ENCODE measurements at places on chromosomes 12 and 14. TPM values are rescaled to one million over a fixed set of nuclear protein-coding genes. Genes with fewer than 3 reads are reported as not detected.
A peak's percentile ranks its signal among the peaks of the same experiment; 100 is the strongest.

DNA sequence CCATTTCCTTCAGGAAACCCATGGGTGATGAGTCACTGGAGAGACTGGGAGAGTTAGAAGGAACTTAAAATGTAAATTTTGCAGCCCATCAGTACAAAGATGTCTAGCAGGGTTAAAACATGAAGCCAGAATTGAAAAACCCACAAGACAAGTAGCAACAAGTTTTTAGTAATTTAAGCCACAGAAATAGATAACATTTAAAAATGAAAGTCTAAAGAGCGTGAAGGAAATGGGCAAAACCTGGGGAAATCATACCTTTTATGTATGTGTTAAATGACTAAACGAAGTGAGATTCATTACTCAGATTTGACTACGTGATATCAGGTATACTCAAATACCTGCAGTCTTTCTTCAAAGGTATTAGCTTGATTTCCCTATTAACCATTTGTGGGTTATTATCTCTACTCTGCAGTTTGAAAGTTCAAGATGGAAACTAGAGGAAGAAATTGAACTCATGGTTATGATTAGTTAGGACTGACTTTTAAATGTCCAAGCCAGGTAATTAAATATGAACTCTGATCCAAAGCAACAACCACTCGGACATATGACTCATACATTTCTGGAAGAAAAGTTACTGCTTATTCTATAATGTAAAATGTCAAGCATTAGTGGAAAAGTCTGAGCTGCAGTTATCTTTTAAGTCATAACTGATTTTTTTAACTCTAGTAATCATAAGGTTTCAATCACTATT is 84.1 kb downstream of the ITPR2 start:
- DNase-seq: no peak

The PSMB5 gene
- 99.7 TPM for total RNA-seq

DNA sequence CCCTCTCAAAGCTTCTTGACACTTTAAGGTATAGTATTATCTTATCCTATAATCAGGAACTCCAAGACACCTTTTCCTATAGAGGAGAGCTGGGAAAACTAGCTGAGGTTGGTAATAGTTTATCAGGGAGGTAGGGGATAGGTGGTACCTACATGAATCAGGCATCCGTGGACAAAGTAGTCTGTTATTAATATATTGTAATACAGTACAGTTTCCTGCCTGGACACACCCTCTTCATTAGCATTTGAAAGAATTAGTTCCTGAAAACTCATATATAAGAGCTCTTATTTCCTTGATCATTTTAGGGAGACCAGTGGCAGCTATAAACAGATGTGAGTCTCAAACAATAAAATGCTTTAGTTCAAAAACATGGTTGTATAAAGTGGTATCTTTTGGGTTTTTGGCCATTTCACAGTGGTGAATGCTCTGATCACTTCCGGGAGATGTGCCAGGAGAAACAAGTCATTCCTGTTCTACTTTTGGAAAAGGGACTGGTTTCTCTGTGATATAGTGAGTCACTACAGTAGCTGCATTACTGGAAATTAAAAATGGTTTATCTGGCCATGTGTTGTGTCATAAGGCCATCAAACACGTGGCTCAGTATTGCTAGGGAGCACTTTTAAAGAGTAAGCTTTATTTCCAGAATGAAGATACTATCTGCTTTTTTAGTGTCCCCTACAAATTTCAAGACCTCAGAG is 98.1 kb downstream of the KLRB1 start:
- DNase-seq: no peak

- DNase-seq: no peak
Measured at GRCh38 chr14:33413381-33413780, 474.7 kb downstream of the NPAS3 start.

GRCh38 chr12:92602476-92602875 is 100.3 kb upstream of the PLEKHG7 start:
- DNase-seq: no peak

The SPIC gene
- total RNA-seq: not detected

DNA sequence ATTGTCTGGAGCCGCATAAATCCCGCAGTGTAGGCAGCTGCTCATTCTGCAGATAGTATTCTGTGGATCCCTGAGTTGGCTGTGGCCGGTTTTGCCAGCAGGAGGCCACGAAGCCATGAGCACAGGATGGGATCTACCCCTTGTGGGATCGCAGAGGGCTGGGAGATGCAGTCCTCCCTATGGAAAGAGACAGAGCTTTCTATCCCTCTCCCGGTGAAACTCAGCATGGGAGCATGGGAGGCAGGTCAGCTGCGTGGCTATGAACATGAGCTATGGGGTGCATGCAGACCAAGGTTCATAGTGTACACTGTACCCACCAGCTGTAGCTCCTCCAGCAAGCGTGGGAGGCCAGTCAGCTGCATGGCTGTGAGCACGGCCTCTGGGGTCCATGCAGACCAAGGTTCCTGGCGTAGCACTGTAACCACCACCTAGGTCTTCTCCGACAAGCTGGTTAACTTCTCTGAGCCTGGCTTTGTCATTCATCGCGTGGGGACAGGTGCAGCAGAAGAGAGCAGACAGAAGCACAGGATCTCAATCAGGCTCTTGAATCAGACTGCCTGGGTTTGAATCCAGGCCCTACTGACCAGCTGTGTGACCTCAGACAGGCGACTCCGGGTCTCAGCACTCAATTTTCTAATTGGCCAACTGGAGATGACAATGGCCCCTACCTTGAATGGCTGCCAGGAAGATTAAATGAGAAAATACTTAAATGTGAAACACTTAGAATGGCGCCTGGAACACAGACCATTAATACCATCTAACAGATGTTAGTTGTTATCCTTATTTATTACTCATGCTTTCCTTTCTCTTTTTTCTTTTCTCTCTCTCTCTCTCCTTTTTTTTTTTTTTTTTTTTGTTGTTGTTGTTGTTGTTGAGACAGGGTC is 6.0 kb downstream of the BDKRB1 start:
- no peak for DNase-seq

DNA sequence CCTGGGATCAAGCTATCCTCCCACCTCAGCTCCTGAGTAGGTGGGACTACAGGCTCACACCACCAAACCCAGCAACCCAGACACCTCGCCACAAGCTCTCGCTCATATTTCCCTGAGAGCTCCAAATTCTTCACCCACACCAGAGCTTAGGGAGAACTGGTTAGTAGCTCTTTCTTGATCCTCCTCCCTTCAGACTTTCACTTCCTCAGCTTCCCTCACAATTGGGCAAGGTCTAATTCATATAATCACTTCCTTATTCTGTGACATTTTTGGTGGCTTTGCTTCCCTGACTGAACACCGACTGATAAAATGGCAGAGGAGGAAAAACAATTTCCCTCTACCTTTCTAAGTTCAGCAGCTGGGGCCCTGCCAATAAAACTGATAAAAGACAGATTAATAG is 88.5 kb downstream of the GXYLT1 start:
- no peak for DNase-seq

GRCh38 chr12:63995512-63995911 is 151.0 kb downstream of the SRGAP1 start:
- no peak for DNase-seq

DNA sequence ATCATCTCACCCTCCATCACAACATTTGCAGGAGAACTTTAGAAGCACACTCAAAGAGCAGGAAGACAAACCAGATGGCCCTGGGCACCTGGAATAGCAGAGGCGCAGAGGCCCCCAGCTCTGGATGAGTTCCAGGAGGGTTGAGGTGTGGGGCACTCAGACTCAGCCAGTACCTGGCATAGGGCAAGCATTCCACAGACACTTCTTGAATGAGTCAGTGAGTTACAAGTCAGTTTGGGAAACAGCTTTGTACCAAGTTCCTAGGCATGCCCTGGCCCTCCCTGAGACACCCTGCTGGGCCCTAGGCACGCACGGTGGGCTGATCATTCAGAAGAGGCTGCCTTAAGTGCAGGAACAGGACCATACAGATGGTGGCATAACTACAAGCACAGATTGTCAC is 54.3 kb downstream of the MAP3K9 start:
- no peak for DNase-seq

The CELA1 gene
- not detected for total RNA-seq

DNA sequence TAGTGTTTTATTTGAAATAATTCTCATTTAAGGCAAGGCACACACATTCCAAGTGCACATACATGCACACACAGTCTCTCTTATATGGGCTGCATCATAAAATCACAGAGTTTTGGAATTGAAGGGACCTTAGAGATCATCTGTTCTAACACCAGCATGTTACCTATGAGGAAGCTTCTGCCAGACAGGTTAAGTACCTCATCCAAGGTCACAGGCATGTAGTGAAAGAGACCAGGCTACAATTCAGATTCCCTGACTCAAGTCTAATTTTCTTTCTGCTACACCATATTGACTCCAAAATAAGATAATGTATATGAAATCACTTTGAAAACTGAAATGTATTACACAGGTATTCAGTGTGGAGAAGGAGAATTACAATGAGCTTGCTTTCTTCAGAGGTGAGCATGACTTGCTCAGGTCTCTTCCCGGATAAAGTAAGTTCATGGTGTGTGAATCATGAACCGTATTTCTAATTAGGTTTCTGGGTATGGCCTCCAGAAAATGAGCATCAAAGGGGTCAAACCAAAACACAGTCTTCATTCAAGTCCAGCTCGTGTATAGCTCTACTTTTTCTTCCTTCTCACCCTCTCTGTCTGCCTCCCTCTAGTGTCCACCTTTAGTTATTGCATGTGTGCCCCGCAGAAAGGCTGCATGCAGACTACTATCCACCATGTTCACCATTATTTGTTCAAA is 411.9 kb downstream of the FUT8 start:
- peak; percentile 68 for DNase-seq

DNA sequence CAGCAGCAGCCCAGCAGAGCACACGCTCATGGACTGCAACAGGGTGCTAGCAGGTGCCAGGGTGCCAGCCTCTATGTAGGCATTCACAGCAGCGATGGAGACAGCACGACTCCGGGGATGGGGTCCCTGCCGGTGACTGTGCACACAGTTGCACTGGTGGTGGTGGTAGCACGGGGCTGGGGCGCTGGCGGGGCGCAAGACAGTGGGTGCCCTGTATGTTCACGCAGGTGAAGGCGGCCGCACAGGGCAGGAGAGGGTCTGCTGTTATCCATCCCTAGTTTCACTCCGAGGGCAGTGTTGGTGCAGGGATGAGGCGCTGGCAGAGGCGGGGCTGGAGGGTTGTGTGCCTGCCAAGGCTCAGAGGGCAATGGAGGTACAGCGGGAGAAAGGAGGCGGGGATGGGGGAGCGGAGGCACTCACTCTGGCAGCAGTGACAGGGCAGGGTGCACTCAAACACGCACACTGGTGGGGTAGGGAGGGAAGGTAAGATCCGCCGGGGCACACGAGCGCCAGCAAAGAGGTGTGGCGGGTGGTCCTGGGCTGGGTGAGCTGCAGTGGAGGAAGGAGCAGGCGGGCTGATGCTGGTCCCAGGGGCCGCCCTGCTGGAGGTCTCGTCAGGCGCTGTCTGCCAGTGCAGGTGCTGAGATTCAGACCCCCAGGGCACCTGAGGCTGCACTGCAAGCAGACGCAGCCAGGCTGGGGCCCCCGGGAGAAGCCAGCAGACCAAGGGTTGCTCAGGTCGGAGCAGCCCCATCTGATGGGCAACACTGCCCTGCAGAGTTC is 76.7 kb downstream of the GALC start:
- DNase-seq: no peak

DNA sequence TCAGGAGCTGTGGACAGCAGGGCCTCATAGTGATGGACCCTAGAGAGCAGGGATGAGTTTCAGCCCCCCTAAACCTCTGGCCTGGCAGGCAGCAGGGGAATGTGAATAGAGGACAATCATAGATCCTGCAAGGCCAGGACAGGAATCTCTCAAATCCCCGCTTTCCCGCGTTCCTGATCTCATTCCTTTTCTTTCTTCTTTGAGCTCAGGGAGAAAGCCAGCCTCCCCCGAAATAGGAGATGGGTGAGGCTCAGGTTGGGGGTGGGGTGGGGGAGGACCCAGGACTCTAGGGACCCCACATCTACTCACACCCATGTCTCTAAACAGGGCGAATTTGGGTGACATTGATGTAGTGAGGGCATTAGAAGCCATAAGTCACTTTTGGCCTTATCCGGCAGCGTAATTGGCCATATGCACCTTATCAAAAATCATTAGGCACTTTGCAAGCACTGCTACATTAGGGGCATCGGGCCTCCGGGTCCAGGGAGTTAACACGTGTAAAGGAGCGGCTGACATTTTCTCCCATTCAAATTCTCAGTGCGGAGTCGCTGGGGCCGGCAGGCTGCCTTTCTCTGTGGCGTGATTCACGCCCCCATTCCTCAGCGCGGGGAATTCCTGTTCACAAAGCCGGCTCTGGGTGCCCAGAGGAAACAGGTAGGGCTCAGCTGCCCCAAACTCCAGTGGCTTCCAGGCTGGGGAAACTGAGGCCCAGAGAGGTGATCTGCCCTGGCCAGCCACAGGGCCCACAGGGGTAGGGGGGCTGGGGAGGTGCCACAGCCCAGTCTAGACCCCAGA is 1.5 kb downstream of the LHX5 start:
- no peak for DNase-seq

The PDE6H gene
- total RNA-seq: not detected

DNA sequence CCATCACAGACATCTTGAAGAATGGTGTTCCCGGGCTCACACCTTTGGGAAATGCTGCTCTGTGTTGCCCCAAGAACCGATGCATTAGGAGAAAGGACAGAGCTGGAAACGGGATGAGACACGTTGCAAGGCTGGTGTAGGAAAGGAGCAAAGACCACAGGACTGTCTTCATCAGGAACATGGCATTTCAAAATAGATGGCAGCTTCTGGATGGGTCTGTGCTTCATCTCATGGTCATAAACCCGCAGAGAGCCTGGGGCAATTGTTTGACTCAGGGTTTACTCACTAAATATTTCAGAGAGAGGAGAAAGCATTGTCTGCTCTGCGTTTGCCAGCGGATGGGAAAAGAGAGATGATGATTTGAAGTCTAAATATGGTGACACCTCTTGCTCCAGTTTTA is 76.3 kb downstream of the CACNA1C start:
- DNase-seq: no peak

The ADAM21 gene
- total RNA-seq: not detected

- no peak for DNase-seq
Measured at GRCh38 chr14:100313464-100314230, 7.4 kb upstream of the SLC25A29 start.

DNA sequence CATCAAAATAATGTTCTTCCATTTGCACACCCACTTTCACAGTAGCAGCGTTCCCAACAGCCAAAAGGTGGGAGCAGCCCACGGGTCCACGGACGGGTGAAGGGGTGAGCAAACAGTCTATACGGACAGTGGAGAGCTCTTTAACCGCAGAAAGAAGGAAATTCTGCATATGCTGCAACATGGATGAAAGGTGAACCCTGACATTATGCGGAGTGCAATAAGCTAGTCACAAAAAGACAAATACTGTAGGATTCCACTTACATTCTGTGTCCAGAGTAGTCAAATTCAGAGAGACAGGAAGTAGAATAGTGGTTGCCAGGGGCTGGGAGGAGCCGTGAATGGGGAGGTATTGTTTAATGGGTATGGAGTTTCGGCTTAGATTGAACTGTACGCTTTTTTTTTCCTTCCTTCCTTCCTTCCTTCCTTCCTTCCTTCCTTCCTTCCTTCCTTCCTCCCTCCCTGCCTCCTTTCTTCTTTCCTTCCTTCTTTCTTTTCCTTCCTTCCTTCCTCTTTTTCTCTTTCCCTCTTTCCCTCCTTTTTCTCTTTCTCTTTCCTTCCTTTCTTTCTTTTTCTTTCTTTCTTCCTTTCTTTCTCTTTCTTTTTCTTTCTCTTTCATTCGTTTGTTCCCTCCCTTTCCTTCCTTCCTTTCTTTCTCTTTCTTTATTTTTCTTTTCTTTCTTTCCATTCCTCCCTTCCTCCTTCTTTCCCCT is 15.8 kb upstream of the ANKRD9 start:
- DNase-seq: peak; percentile 70

GRCh38 chr14:105554022-105554421 is 27.6 kb downstream of the TMEM121 start:
- no peak for DNase-seq

The ATF7IP gene
- 44.9 TPM for total RNA-seq

The DPPA3 gene
- not detected for total RNA-seq

GRCh38 chr14:86518298-86518697 is 988.4 kb downstream of the FLRT2 start:
- no peak for DNase-seq

The KRT85 gene
- not detected for total RNA-seq
